ENCODE measurements at places on chromosomes 1 and 21.
A peak's percentile ranks its signal among the peaks of the same experiment; 100 is the strongest.

DNA sequence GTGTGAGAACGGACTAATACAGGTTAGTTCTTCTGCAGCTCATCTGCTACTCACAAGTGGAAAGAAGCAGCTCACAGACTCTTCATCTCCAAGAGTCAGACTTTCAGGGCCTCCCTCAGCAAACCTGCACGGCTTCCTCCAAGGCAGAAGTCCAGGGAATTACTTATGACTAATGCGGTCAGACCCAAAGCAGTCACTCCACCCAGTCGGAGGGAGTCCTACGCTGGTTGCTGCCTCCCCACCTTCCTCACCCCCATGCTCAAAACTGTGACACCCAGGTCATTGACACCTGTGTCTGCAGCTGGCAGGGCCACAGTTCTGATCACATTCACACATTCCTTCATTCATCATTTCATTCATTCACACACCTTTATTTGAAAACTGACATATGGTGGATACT is 38.4 kb upstream of the PRDM2 start:
- peak; percentile 87 for DNase-seq

DNA sequence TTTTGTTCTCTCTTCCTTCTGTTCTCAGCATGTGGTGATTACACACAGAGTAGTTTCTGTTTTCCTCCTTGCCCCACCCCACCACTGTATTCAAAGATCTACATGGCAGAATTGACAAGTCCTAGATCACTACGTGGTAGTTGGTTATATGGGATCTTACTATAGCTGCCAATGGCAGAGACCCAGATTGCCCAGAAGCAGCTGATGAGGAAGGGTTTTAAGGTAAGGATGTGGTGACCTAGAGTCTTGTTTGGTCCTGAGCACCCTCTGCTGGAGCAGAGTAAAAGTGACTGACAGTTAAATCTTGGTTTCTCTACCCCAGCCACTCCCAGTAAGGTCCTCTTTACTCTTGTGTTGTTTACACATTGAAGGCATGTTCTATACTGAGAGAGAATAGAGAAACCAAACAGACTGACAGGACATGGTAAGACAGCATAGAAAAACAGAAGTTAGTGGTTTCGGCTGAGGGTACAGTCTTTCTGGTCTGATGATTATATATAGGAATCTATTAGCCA is 22.8 kb upstream of the STRIP1 start:
- DNase-seq: peak; percentile 65

DNA sequence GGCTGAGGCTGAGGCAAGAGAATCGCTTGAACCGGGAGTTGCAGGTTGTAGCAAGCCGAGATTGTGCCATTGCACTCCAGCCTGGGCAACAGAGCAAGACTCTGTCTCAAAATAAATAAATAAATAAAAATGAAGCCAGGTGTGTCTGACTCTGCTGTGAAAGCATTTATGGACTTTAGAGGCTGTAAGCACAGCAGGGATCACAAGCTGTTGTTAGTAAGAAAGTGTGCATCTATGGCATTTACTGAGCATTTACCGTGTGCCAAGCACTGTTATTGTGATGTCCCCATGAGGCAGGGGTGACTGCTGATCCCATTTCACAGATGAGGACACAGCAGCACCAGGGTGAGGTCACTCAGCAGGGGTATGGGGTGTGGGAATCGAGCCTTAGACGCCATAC is 20.1 kb downstream of the FAM151A start:
- DNase-seq: no peak

- DNase-seq: no peak
These were observed 511.2 kb downstream of the USP25 start for GRCh38 chr21:16241016-16241415.
